ENCODE measurements at places on chromosomes 6 and 20.

GRCh38 chr6:73290435-73290834 lies 27.4 kb upstream of the KHDC1 start:
- DNase-seq = no peak

DNA sequence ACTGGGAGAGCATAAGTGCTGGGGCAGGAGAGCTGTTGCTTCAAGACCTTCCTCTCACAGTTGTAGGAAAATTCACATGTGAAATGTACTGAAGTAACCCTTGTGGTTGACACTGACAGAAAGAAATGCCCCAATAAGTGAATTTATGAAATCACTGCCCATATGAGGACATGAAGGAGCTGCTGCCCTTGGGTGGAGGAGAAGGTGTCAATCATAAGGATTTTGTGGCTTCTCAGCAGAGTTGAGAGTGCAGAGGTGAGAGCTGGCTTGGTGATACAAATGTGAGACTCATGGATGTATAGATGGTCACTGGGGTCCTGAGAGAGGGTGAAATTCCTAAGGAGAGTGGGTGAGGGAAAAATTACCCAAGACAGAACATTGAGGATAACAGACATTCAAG lies 33.9 kb upstream of the CMTR1 start:
- DNase-seq = no peak

- no peak for DNase-seq
These were observed at the start of gene TDRD6 for GRCh38 chr6:46687619-46688097. Gene TDRD6, plus strand, starts transcription at chr6:46687885. Its CDS starts 244 bp downstream, at chr6:46688129.

DNA sequence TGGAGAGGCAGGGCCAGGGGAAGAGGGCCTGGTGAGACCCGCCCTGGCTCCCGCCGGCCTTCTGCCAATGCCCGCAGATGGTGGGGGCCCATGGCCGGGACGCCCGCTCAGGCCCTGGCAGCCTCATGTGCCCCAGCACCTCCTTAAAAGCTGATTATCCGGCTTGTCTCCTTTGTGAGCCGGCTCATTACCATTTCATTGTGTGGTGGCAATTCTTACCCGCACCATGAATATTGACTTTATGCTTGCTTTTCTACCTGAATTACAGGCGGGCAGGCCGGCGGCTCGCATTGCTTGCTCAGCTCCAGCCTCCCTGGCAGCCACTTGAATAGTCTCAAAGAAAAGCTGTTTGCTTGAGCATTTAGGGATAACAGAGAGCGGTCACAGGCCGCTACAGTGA lies 120.0 kb upstream of the JAG1 start:
- no peak for DNase-seq

DNA sequence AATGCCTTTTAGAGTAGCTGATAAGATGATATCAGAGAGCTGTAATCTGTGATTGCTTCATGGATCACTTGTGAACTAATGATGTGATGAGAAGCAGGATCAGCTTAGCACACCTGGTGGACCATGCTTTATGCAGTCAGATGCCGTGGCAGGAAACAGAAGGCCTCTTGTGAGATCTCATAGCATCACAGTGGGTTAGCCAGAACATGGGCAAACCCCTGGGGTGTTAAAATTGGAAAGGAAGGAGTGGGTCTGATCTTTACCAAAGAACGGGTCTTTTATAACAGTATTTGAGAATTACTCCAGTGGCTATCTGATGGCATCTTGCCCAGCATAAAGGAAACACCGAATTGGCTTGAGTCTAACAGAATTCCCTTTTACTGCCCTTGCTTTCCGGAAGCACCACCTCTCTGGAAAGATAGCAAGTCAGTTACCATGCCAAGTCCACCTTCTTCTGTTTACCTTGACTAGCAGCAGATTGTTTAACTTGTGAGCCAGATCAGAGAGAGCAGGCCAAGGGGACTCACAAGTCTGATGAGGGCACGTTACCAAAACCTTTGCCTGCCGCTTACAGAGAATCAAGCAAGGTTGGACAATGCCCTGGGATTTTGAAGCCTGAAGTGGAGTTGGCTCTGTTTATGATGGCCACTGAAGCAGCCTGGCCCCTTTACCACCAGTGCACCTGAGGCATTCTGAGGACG lies 20.9 kb upstream of the SRF start:
- no peak for DNase-seq

DNA sequence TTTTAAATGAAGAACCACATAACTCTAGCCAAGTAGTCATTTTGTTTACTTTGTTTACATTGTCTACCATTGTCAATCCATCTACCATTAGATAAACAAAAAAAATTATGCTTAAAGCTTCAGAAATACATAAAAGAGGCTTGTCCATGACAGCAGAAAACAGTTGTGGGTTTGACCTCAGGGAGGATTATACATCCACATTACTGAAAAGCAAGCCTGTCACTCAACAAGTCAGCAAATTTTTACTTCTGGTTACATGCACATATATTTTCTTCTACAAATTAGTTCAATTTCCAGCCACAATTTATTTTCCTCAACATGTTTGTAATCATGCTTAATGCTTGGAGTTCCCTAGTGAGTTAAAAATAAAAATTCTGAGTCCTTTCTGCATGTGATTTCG lies 713.3 kb downstream of the COL12A1 start:
- DNase-seq = no peak

GRCh38 chr20:52601295-52601971 lies 370.7 kb upstream of the TSHZ2 start:
- no peak for DNase-seq

GRCh38 chr6:36094753-36095496 lies 35.4 kb upstream of the MAPK13 start:
- DNase-seq = peak; percentile 71

DNA sequence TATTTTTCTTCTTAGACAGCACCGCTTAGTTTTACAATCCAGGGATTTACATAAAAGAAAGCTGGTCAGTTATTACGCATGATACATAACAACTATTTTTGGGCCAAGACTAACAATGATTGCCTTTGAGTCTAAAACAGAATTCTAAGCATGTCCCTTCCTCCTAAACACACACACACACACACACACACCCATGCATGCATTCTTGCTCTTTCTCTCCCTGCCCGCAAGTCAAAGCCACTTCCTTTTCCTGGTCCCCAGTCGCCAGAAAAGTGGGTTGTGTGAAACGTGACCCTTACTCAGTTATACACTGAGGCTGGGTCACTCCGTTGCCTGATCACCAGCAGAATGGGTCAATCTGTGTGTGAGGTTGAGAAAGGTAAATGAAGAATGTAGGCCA lies 31.4 kb downstream of the FYN start:
- DNase-seq = no peak

- DNase-seq = no peak
These were observed 4.3 kb downstream of the PPP1R10 start for GRCh38 chr6:30612687-30613248.

DNA sequence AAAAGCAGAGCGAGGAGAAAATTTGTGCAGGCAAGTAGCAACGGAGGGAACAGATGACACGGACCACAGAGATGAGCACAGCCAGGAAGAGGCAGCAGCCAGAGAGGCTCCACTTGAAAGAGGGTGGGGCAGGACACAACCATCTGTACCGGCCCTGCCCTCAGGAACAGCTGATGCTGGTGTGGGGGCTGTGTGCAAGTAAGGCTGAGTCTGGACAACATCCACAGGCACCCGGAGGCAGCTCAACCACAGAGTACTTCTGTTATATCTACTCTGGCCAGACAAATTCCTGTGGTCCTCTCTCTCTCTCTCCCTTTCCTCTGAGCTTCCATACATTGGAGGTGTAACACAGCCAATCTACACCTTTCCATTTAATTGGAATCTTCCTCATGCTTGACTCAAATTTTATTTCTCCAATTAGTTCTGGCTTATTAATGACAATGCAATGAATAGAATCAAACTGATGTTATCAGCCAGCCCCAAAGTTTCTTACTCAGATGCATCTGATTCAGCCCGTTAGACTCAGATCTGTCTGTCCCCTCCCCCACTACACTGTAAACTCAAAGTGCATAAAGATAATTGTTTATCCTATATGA lies 24.9 kb downstream of the KIF13A start:
- DNase-seq = no peak

DNA sequence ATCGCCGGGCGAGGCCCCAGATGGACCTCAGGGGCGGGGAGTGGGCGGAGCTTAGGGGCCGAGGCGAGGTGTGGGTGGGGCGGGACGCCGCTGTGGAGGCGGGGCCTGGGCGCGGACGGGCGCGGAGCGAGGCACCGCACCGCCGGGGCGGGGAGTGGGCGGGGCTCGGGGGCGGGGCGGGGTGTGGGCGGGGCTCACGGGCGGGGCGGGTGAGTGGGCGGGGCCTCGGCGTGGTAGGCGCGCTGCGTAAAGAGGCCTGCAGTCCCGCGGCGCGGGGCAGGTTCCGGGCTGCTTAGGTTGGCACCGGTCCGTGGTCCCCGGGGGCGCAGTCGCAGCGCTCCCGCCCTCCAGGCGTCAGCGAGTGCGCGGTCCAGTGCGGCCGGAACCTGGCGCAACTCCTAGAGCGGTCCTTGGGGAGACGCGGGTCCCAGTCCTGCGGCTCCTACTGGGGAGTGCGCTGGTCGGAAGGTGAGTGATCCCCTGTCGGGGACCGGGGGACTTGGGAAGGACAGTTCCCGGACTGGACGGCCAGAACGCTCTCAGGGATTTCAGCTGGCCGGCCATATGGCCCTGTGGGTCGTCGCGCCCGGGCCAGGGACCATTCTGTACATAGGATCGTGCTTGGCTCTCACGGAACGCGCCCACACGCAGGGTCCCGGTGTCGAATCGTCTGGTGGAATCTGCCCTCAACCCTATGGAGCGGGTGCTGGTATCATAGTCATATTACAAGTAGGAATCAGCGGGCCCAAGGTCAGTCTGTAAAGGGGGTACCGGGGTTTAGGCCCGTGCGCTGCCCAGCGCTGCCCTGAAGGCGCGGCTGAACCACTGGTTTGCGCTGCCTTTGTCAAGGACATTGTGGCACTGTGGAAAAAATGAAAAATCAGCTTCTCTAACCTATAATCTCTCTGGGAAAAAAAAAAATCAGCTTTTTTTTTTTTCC lies at the start of gene NQO2:
Gene NQO2 (plus strand): TSS at position 277 of the 940 bp plus-strand sequence. CDS start 6,659 bp downstream, outside the sequence.
- DNase-seq = peak; percentile 93

- DNase-seq = no peak
These were observed 6.3 kb downstream of the OSER1 start for GRCh38 chr20:44204156-44204831.

- no peak for DNase-seq
These were observed 29.1 kb downstream of the ASXL1 start for GRCh38 chr20:32387252-32387651.

GRCh38 chr6:71220466-71220865 lies 68.1 kb upstream of the OGFRL1 start:
- no peak for DNase-seq

- no peak for DNase-seq
These were observed 33.0 kb downstream of the PYGB start for GRCh38 chr20:25280574-25281535.

DNA sequence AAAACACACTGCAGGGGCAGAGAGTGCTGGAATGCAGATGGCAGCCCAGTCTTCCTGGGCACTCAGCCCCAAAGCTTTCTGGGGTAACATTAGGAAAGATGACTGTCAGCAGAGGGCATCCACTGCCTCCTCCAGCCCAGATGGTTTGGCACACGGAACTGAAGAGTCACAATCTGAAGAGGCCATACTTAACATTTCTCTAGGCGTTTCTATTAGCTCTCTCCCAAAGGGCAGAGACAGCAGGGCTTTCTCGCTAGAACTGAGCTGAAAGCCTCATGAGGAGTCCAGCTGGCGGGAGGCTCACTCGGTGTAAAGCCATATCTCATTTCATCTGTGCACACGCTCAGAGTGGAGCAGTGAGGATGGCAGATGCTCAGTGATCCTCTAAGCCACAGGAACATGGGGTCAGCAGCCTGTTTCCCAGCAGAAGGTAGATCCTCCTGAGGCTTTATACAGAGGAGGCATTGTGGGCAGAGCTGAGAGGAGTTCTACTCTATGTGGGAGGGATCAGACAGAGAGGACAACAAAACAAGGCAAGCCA lies 28.1 kb downstream of the ALDH8A1 start:
- no peak for DNase-seq

- no peak for DNase-seq
These were observed 26.7 kb upstream of the TFAP2B start for GRCh38 chr6:50791900-50792508.

GRCh38 chr6:113449051-113449450 lies 408.1 kb upstream of the MARCKS start:
- no peak for DNase-seq

DNA sequence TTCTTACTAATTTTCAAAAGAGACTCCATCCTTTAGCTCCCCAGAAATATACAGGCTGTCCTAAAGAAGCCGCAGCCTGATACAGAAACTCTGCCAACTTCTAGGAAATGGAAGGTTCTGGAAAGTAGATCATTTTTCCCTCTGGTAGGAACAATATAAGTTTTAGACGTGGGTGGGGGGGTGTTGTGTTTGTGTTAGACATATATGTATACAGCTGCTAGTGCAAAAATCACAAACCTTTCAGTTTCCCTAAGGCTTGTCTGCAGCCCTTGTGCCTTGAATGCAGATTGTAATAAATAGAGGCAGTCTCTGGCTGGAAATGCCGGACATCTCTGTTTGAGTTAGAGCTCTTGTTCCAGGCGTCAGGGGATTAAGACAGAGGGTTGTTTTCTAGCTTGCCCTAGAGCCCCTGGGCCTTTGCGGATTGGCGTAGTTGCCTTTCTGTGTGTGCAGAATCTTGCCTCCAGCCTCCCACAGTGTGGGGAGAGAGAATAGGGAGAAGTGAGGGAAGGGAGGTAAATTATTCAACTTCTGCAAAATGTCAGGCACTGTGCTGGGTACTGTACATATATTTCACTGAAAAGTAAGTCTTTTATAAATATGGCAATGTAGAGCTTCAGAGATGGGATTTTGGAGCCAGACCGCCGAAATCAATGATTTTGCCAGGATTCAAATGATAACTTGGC lies 269.7 kb downstream of the PRL start:
- no peak for DNase-seq

DNA sequence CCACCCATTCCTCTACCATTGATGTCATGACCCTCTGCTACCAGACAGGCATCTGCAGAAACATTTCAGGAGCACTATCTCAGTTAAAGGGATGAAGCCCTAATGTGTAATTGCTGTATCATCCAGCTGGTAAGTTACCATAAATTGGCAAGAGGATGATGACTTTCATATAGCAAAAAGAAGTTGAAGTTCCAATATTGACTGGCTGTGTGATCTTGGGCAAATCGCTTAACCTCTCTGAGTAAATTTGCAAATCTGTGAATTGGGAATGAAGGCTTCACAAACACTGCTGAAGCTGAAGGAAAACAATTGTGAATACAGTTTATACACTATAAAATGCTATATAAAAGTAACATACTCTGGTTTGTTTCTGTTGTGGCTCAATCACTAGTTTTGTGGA lies 89.5 kb upstream of the PHACTR1 start:
- DNase-seq = no peak

GRCh38 chr6:2245877-2246863 lies 765 bp upstream of the GMDS start:
- peak; percentile 2 for DNase-seq

DNA sequence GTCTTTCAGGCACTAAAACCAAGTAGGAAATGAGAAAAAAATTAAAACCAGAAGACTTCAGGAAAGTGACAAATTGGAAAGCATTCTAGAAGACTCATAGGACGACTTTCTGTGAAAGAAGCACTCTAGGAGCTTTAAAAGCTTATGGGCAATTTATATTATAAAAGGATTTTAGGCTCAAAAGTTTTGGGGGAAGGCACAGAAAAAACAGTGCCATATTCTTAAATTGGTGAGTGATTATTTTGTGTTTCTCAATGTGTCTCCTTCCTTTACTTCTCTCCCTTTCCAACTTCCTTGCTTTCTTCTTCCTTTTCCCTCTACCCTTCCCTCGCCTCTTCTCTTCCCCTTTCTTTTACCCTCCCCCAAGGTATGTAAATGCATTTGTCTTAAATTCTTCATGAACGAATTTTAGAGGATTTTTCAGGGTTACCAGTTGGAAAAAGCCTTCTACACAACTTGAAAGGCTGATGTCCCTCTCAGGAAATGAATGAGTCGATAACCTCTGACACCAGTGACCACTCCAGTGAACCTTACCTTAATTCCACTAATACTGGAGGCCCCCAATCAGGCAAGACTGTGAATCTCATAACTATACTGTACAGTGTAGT lies 2.6 kb upstream of the LIN28B start:
- no peak for DNase-seq
